ENCODE measurements at places on chromosomes 4 and X.

GRCh38 chr4:165737309-165737972 is 135.6 kb upstream of the TLL1 start:
- no peak for DNase-seq

- DNase-seq = no peak
Observed at GRCh38 chr4:7186031-7186430, 6.3 kb upstream of the SORCS2 start.

DNA sequence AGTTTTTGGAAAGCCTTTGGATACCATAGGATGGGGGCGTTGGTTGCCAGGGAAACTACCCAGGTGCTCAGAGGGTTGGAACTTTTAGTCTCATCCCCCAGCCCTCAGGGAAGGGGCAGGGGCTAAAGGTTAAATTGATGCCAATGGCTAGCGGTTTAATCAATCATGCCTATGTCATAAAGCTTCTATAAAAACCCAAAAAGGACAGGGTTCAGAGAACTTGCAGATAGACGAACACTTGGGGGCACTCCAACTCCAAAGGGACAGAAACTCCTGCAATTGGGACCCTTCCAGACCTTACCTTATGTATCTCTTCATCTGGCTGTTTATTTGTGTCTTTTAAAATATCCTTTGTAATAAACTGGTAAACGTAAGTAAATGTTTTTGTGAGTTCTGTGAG is 30.0 kb upstream of the GPR173 start:
- DNase-seq = no peak

DNA sequence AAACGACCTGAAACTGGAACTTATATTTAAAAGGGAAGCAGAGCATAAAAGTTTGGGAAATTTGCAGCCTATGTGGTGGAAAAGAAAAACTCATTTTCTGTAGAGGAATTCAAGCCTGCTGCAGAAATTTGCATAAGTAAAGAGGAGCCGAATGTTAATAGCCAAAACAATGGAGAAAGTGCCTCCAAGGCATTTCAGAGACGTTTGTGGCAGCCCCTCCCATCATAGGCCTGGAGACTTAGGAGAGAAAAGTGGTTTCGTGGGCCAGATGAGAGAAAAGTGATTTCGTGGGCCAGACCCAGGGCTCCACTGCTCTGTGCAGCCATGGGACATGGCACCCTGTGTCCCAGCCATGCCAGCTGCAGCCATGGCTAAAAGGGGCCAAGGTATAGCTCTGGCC is 361.9 kb downstream of the PCDH19 start:
- DNase-seq = no peak

GRCh38 chr4:109472343-109472761 is 38.7 kb downstream of the SEC24B start:
- DNase-seq = no peak

- DNase-seq = no peak
Observed at GRCh38 chr4:119781044-119781443, 152.4 kb upstream of the PDE5A start.

DNA sequence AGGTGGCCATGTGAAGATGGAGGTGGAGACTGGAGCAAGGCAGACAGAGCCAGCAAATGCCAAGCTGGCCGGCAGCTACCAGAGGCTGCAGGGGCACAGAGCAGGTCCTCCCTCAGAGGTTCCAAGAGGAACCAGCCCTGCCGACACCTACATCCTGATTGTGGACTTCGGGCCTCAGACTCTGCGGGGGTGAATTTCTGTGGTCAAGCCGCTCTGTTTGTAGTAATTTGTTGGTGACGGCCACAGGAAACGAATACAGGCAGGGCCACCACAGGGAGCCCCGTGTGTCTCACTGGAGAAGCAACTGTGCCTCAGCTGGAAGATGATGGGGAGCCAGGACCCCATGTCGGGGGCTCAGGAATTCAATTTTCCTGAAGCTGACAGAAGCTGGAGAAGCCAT is 28.3 kb downstream of the ZFYVE28 start:
- DNase-seq = no peak

DNA sequence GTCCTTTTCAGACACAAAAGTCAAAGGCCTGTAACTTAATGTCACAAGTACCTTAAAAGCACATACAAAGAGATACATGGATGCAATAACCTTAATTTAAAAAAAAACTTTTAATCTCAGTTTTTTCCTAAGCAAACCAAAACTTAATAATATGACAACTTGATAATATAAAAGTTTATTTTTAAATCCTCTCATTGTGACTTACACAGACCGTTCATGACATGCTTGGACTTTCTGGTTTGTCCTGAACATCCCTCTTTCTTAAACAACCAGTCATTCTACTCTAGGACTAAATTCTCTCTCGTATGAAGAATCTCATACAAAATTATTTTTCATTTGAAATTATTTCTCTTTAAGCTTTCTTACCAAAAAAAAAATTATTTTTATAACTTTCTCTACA is 43.1 kb upstream of the CYP2U1 start:
- DNase-seq = no peak

- DNase-seq = no peak
Observed at GRCh38 chr4:138235419-138235952, 6.7 kb downstream of the SLC7A11 start.

All from stimulated activated CD4-positive, alpha-beta T cell treated with anti-CD3 and anti-CD28 coated beads, Interleukin-1b, Interleukin-23, amount 100 ng/mL, for 1 hour (primary cell).